Hair follicular keratinocyte (primary cell): ENCODE measurements at places on chromosomes 6 and 20. TPM values are rescaled to one million over a fixed set of nuclear protein-coding genes. Genes with fewer than 3 reads are reported as not detected.

Gene ZNF391
- 1.2 and 2.5 TPM in 2 replicates for total RNA-seq

Gene TSPO2
- not detected in 2 replicates for total RNA-seq

Gene TINAG
- not detected in 2 replicates for total RNA-seq

Gene CCN6
- total RNA-seq: 0.31 and 2.7 TPM in 2 replicates

Gene DEF6
- 41.9 and 52.8 TPM in 2 replicates for total RNA-seq

Gene PLCG1
- total RNA-seq: 23.5 and 40.4 TPM in 2 replicates

Gene ULBP2
- 11.4 and 14.1 TPM in 2 replicates for total RNA-seq

Gene PLN
- not detected in 2 replicates for total RNA-seq

Gene LIN28B
- not detected in 2 replicates for total RNA-seq

Gene KCNK16
- not detected in 2 replicates for total RNA-seq

Gene MAS1
- total RNA-seq: not detected in 2 replicates

Gene FAM162B
- 0.08 TPM in 1 of 2 replicates, not detected in the other for total RNA-seq

Gene TRDN
- total RNA-seq: not detected in 2 replicates

Gene MYBL2
- total RNA-seq: 9.9 and 59.2 TPM in 2 replicates

Gene KHDC1L
- total RNA-seq: not detected in 2 replicates

Gene FHL5
- total RNA-seq: not detected in 2 replicates

Gene TRIM40
- not detected in 2 replicates for total RNA-seq

Gene TPD52L1
- total RNA-seq: 83.5 and 127 TPM in 2 replicates

Gene LKAAEAR1
- 2.6 TPM in 1 of 2 replicates, not detected in the other for total RNA-seq

Gene SALL4
- total RNA-seq: 0.08 TPM in 1 of 2 replicates, not detected in the other

Gene MLN
- not detected in 2 replicates for total RNA-seq

Gene FAXC
- 1.4 and 4.2 TPM in 2 replicates for total RNA-seq

Gene HS3ST5
- not detected in 2 replicates for total RNA-seq

Gene WFDC12
- total RNA-seq: 0.70 TPM in 1 of 2 replicates, not detected in the other

Gene SLC12A5
- total RNA-seq: 0.23 and 0.76 TPM in 2 replicates

Gene OXT
- total RNA-seq: not detected in 2 replicates

Gene ABHD16B
- not detected in 2 replicates for total RNA-seq
